ENCODE measurements at places on chromosomes 1 and 21.

- no peak for DNase-seq
Observed at GRCh38 chr1:225724251-225724650, 53.4 kb upstream of the SRP9 start.

- DNase-seq: no peak
Observed at GRCh38 chr1:109080441-109081082, 4.8 kb upstream of the TAF13 start.

DNA sequence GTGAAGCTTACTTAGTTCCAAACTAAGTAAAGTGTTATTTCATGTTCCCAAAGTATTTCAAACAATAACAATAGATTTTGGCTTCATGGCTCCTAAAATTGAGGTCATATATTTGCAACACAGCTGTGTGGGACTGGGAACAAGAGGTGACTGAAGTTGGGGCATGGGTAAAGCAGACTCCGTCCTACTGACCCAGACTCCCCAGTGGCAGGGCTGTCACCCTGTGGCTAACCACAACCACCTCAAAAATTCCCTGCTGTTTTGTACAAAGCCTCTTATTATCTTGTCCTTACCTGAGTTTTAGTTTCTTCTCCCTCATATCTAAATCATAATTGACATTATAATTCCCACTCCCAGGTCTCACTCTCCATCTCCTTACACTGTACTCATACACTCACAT, 117.6 kb downstream of the PTGER3 start:
- DNase-seq: no peak

DNA sequence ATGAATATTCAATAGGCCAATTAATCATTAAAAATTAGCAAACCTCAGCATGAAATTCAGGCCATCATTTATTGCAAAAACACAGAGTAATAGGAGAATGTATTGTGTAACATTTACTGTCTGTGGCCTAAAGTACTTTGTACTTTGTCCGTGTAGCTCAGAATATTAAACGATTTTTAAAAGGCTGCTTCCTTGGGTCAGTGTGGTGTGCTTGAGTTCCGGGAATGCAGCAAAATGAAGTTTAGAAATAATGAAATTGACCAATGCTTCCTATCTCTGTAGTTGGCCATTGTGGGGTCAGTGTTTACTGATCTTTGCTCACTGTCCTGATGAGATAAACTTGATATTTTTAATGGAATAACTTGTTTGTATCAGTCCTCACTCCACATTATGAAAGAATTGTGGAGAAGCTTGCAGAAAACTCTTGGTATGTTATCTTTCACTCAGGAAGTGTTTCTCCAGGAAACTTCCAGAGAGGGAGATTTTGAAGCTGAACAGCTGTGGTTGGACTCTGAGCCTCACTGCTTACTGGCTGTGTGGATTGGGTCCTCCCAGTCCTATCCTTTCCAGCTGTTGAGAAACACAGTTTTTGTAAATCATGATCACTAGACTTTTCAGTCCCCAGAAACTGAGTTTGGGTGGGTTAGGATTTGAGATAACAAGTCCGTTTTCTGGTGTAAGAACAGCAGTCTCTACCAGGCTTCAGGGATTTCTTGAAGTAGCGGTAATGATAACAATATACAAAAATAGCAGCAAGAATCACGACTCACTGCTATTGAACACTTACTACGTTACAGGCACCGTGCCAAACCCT, 19.2 kb upstream of the MTARC1 start:
- DNase-seq: no peak

GRCh38 chr1:84163123-84163931, 19.3 kb downstream of the PRKACB start:
- DNase-seq: no peak

GRCh38 chr1:235021321-235021720, 107.3 kb downstream of the TOMM20 start:
- no peak for DNase-seq

DNA sequence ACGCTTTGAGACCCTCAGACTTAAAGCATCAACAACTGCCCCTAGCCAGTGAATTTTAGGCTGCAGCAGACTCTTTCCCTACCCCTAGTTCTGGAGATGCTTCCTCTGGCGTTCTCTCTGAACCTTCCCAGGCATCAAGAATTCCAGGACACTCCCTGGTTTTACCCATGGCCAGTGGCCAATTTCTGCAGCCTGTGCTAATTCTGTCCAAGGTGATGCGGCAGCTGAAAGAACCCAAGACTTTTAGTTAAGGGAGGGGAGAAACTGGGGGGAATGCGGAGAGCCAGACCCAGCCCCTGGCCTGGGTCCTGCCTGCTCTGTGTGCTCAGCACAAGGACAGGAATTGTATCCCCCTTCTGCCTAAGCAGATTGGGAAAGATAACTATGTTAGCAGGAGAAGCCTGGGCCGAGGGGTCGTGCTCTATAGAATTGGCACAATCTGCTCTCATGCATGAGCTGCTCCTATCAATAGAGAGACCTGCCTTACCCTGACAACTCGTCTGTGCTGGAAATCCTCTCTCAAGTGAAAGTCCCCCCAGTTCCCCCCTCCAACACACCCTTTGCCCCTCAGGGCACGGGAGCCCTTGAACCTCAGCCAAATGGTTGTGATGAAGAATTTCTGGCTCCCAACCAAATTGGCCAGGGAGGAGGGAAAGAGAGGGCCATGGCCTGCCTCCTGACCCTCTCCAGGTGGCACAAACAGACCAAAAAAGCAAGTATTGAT, 5.4 kb upstream of the GJA8 start:
- DNase-seq: peak; percentile 81

GRCh38 chr1:186894415-186894814, 65.7 kb downstream of the PLA2G4A start:
- DNase-seq: no peak

DNA sequence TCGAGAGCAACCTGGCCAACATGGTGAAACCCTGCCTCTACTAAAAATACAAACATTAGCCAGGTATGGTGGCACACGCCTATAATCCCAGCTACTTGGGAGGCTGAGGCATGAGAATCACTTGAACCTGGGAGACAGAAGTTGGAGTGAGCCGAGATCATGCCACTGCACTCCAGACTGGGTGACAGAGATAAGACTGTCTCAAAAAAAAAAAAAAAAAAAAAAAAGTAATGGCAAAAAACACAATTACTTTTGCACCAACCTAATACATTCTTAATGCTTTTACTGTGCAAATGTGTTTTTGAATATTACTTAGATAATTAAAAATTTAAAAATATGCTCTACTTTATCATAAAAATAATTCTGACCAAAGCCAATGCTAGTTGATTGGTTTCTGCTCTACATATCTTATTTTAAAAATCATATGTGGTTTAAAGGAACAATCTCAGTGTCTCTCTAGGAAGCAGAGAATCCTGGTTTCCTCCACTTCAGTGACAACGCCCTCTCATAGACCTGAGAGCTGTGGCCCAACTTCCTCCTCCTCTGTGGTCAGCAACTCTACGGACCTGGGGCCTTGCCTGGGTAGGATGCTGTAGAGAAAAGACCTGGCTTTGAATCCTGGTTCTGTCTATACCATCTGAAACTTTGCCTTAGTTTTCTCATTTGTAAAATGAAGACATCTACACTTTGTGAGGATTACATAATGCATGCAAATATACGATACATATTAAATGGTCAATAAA, 64.7 kb downstream of the TGFBR3 start:
- no peak for DNase-seq

- DNase-seq: no peak
Observed at GRCh38 chr1:156775799-156776198, 8.5 kb downstream of the PRCC start.

GRCh38 chr1:112694363-112694929, 12.5 kb downstream of the RHOC start:
- no peak for DNase-seq

DNA sequence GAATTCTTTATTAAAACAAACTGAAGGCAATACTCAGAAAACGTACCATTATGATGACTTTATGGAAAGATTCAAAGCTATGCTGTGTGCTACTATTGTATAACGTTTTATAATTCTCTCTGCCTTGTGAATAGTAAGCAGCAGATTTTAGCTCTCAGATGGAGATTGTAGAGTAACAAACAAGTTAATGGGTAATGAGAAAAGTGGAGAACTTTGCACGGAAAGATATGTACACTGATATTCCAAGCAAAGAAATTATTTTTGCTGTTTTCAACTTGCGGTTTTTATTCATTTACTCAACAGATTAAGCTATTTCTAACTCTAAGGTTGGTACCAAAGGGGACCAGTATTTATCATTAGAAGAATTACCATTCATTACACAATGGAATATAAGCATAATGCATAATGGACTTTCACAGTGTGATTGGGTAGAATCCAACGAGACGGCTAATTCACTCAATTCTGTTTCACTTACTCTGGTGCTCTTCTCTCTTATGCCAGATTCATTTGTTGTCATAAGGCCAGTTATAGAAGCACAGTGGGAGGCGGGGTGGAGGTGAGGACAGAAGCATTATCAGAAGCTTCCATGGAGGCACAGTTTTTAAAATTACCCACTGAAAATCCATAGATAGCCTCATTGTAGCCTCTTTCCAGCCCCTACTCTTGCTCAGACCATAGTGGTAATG, 38.6 kb downstream of the ATP1B1 start:
- no peak for DNase-seq

DNA sequence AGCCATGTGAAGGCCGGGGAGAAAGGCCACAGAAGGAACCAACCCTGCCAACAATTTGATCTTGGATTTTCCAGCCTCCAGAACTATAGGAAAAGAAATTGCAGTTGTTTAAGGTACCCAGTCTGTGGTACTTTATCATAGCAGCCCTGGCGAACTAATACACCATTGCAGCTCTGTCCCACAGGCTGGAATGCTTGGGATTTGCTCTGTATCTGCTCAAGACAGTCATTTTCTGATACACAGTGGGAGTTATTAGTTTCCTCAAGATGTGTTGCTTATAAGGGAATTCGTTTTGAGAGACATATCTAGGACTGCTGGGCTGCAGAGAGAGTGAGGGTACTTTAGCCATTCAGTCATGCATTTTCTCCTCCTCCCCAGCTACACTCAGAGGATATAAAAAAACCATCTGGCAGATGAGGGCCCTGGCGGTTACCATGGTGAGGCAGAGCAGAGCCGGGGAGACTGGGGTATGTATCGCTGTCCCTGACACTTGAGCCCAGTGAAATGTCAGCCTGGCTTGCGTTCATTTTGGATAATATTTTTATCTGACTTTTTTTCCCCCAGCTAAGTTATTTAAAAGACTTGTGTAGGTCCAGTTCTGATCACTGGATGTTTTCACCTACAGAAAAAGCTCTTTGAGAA, 104.6 kb downstream of the DIRAS3 start:
- DNase-seq: no peak

DNA sequence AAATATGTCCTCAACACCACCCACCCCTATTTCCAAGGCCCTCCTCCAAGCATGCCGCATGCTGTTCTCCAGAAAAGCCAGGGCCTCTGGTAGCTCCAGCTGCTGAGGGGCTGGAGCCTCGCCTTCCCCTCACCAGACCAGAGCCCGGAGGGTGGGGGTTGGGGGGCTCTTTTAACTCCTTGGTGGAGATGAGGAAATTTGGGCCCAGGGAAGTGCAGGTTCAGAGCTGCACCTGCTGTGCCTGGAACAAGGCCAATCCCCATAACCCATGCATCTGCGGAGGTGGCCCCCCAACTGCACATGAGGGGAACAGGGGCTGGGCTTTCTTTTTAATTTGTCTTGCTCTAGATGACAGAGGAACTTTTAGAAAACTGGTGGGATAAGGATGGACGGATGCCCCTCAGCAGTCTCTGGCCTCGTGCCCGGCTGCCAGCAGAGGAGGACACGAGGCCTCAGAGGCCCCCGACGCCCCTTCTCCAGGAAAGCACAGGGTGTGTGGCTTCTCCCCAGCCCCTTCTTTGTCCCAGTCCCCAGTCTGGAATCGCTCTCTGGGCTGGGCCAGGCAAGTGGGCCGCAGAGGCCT, 550 bp upstream of the SELENON start:
- DNase-seq: no peak

DNA sequence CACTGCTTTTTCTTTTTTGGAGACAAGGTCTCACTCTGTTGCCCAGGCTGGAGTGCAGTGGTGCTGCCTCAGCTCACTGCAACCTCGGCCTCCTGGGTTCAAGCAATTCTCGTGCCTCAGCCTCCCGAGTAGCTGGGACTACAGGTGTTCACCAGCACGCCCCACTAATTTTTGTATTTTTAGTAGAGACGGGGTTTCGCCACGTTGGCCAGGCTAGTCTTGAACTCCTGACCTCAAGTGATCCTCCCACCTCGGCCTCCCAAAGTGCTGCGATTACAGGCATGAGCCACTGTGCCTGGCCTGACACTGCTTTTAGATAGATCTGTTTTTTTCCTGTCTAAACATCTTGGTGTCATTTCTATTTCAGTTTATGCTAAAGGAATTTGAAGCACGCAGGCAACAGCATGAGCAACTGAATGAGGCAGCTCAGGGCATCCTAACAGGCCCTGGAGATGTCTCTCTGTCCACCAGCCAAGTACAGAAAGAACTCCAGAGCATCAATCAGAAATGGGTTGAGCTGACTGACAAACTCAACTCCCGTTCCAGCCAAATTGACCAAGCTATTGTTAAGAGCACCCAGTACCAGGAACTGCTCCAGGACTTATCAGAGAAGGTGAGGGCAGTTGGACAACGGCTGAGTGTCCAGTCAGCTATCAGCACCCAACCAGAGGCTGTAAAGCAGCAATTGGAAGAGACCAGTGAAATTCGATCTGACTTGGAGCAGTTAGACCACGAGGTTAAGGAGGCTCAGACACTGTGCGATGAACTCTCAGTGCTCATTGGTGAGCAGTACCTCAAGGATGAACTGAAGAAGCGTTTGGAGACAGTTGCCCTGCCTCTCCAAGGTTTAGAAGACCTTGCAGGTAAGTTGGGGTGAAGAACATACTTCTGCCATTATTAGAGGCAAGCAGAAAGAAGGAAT, 106.1 kb upstream of the BMP8A start:
- DNase-seq: no peak

DNA sequence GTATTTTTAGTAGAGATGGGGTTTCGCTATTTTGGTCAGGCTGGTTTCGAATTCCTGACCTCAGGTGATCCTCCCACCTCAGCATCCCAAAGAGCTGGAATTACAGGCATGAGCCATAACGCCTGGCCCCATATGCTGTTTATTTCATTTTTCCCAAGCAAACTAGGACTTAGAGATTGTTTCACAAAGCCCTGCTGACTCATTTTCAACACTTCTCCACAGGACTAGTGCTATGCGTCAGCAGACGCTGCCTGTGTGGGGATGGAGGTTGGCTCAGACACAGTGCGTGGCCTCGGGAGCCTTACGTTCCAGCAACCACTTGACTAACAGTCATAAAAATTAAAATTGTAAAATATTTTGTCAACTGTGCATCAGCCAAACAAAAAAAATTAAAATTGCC, 22.7 kb downstream of the PKNOX1 start:
- no peak for DNase-seq
